ENCODE measurements at places on chromosomes 6 and 20.

DNA sequence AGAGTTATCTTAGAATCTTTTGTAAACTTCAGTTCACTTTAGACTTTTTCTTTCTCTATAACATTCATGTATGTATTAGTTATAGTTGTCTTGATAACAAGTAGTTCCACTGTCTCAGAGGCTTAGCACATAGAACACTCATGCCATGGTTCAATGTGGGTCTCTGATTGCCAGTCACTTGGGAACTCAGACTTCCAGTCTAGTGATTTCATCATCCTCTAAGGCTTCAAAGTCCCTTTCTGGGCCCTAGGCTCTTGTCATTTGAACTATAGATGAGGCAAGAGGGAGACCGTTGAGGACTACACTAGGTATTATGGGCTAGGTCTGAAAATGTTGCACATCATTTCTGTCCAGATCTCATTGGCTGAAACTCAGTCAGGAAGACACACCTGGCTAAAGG is 8.4 kb upstream of the EEF1E1 start:
- no peak for DNase-seq

DNA sequence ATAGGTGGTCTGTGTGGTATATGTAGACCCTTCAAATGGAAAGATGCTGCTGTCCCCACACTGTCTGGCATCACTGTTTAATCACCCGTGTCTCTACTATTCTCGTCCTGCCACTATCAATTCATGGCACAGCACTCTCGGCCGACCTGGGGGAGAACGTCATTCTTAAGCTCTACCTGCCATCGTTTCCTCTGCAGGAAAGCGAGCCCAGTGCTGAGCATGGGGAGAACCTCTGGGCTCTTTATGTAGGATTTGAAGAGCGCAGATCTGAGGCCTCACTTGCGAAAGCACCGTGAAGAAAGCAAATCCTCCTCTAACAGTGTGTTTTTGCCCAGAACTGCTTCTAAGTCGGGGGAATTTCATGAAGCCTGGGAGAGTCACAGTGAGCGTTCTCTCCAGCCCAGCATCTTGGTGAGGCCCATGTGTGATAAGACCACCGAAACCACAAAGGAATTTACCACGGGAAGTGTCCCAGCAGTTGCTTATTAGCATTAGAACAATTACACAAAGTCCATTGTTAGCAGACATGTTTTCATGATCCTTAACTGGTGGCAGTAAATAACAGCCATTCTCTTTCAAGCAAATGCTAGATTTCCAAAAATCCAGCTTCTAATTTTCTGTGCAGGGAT is 124.3 kb downstream of the SCML4 start:
- no peak for DNase-seq

DNA sequence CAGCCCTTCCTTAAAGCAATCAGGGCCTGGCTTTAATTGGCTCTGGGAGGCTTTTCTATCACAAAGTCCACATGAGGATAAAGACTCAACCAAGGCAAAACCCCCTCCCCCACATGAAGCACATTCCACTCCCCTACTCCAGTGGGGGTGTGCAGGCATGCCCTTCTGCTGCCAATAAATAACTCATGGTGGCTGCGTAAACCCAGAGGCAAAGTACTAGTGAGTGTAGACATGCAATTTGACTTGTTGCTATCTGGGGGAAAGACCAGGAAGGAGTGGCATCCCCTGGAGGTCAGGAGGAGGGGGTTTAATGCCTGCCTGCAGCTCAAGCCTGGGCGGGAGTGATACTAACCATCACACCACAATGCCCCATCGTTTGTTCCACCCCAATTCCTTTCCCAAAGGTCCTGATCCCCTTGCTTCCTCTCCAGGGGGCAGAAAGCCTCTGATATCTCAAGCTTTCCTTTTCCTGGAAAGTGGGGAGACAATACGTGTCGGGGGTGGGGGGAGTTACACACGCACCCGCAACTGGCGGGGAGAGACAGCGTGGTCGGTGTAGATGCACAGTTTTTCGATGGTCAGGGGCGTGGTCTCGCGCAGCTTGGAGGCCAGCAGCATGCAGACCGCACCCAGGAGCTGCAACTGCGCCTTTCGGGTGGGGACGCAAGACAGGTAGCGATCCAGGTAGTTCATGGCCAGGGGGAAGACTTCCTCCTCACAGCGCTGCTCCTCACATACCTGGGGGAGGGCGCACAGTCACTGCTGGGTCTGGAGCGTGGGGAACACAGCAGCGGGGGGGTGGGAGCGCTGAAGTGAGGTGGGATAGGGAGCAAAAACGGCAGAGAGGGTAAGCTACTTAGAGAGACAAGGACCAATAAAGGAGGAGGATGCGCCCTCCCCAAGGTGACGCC is 1.5 kb downstream of the CCND3 start:
- no peak for DNase-seq

DNA sequence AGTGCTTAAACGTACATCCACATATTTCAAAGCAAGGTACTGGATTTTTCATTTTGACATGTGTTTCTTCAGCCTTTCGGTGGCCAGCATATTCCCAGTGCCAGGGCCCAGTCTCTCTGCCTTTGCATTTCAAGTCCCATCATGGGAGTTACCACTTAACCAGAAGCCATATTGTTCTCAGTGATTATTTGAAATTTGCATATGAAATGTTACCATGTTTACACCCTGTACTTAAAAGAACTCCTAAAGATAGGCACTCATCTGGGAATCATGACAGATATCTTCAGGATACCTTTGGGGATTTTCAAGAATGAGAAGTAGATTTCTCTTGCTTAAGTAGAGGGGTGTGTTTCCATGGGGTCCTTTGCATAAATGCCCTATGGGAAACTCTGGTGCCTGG is 367.5 kb downstream of the NRN1 start:
- DNase-seq: no peak

- no peak for DNase-seq
These were observed 3.8 kb upstream of the RANBP9 start for GRCh38 chr6:13715444-13715883.

GRCh38 chr20:35638751-35639150 is 23.1 kb downstream of the SPAG4 start:
- no peak for DNase-seq

GRCh38 chr6:139027620-139028182 is 844 bp upstream of the ABRACL start:
- DNase-seq: no peak

DNA sequence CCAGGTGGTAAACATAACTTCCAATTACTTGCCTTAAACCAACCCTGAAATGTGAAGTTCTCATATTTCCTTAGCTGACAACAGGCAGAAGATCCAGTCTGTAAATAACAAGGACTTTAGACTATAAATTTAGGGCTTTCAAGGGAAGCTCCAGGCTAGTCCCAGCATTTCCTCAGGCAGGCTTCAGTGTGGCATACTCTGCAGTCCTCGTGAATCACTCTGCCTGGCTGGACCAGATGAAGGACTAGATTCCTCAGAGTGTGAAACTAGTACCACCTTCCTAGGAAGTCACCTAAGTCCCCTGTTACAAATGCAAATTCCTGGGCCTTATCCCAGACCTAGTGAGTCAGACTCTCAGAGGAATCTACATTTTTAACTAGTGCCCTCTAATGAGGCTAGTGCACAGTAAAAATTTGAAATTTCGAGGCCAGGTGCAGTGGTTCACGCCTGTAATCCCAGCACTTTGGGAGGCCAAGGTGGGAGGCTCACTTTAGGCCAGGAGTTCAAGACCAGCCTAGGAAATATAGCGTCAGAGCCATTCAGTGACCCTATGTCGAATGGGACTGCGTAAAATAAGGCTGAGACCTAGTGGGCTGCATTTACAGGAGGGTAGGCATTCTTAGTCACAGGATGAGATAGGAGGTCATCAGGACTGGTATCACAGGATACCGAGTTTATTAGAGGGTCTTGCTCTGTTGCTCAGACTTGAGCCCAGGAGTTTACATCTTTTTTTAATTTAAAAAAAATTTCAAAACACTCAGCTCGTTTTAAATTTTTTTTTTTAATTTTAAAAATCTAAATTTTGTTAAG is 279.6 kb upstream of the JARID2 start:
- DNase-seq: no peak

DNA sequence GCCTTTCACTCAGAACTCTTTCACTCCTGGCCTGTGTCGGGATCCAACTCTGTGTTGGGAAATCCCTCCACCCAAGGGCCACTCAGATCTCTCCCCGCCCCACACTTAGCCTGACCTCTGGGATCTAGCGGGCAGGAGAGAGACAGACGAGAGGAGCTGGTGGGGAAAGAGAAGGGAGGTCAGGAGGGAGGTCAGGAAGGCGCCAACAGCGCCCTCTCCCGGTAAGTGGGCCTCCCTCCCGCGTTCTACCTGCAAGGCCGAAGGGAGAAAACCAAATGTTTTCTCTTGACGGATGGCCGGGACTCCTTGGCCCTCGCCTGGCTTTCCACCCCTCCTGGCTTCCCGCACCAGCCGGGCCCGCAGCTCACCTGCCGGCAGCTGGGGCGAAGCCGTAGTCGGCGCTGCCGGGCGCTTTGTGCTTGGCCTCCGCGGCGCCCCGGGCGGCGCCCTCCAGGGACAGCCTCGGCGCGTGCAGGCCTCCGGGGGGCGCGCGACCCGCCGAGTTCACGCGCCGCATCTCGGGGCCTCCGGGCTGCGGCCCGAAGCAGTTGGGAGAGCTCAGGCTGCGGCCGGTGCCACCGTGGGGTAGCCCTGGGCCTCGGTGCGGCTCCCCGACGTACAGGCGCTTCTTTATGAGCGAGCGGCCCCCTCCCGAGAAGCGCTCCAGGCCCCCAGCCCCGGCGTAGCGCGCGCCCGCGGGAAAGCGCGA is 38.2 kb downstream of the C6orf132 start:
- no peak for DNase-seq

- DNase-seq: peak; percentile 65
These were observed 2.4 kb downstream of the JAG1 start for GRCh38 chr20:10671221-10671918.

DNA sequence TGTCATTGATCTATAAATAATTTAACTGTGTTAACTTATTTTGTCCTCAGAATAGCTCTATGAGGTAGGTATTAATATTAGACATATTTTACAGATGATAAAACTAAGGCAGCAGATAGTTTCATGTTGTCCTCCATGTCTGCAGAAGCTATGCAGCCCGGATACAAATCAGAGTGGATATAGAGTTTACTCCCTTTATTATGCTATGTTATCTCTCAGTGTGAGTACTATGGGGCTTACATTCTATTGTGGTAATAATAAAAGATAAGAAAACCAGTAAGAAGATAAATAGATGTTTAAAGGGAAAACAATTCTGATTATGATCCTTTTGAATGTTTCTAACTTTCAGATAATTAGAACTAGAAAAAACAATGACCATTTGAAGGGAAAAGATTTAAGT is 979.8 kb upstream of the CITED2 start:
- no peak for DNase-seq
